ENCODE measurements at places on chromosomes 5 and 9.

DNA sequence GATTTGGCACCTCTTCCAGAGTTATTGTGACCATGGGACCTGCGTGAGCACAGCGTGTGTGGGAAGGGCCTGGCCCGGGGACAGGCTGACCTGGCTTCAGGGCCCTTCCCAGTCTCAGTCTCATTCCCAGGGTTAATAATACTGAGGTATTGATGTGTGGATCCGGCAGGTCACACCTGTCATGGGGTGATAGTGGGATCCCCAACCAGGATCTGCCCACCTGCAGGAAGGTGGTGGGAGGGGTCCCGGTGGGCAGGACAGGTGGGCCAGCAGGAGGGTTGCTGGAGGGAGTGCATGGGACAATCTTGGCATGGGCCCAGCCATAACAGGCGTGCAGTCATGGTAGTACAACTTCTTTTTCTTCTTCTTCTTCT lies 55.4 kb downstream of the COL15A1 start:
- no peak for DNase-seq

DNA sequence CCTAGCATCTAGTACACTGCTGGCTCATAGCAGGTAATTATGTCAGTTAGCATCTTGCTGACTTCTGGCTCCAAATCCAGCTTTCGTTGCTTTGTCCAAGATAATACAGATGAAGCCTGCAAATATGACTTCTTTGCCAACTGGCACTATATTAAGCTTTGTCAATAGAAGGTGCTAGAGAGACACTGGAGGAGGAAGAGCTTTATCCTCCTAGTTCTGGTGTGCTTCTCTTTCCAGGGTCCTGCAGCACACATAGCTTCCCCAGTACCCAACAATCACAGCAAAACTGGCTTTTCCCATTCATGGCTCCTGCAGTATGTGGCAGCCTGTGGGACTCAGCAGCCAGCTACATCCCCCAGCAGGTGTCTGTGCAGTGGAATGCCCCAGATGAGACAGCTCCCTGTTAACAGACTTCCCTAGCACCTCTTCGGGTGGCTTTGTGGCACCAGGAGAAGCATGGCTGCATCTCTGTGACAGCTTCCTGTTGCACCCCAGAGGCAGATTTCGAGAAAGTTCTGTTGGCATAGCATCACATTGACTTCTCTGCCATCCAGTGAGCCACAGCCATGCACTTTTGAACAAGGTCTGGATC lies 147.8 kb downstream of the OXCT1 start:
- no peak for DNase-seq

GRCh38 chr5:378976-379742 lies 57.6 kb downstream of the AHRR start:
- DNase-seq = peak; percentile 11

- peak; percentile 43 for DNase-seq
Measured at GRCh38 chr9:111108946-111109345, 70.7 kb upstream of the LPAR1 start.

- peak; percentile 22 for DNase-seq
Measured at GRCh38 chr9:124372038-124372437, 43.2 kb downstream of the PSMB7 start.

DNA sequence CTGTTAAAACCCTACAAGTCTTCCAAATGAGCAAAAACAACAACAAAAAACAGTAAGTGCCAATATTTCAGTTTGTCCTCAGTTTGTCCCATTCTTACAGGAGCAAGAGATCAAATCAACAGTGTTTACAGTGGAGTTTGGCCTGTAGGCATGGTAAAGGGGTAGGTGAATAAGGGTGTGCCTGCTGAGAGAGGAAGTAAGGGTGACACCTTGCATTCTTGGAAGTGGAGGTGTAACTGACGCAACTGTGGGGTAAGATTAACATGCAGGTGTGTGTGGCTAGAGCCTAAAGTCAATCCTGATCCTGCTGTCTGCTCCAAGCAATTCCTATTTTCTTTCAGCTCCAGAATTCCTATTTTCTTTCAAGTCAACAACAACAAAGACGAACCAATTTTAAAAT lies 43.4 kb downstream of the PFDN1 start:
- no peak for DNase-seq

GRCh38 chr9:92655366-92655765 lies 14.6 kb downstream of the IPPK start:
- DNase-seq = no peak

GRCh38 chr5:66223637-66224036 lies 79.5 kb downstream of the SREK1 start:
- peak; percentile 40 for DNase-seq

- DNase-seq = no peak
Measured at GRCh38 chr5:10138395-10139057, 111.2 kb downstream of the ATPSCKMT start.

- DNase-seq = no peak
Measured at GRCh38 chr9:87212605-87213021, 265.3 kb upstream of the GAS1 start.

- DNase-seq = no peak
Measured at GRCh38 chr5:83050723-83051340, 26.4 kb downstream of the TMEM167A start.

- DNase-seq = peak; percentile 59
Measured at GRCh38 chr9:131839281-131840084, 99.6 kb upstream of the RAPGEF1 start.

DNA sequence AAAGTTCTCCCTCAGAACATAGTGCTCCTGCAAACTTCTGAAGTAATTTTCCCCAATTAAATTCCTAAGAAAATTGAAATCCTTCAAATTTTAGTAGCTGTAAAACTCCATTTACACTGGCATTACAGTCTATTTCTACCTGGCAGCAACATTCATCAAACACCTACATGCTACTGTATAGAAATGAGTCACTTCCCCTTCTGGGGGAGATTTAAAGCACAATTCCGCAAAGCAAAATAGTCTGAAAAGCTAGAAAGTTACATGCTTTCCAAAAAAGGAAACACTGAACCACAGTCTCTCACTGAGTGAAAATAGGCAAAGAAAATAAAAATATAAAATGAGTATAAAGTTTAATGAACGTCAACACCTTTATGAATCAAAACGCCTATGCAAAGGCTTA lies 43.3 kb downstream of the MCTP1 start:
- DNase-seq = peak; percentile 21

DNA sequence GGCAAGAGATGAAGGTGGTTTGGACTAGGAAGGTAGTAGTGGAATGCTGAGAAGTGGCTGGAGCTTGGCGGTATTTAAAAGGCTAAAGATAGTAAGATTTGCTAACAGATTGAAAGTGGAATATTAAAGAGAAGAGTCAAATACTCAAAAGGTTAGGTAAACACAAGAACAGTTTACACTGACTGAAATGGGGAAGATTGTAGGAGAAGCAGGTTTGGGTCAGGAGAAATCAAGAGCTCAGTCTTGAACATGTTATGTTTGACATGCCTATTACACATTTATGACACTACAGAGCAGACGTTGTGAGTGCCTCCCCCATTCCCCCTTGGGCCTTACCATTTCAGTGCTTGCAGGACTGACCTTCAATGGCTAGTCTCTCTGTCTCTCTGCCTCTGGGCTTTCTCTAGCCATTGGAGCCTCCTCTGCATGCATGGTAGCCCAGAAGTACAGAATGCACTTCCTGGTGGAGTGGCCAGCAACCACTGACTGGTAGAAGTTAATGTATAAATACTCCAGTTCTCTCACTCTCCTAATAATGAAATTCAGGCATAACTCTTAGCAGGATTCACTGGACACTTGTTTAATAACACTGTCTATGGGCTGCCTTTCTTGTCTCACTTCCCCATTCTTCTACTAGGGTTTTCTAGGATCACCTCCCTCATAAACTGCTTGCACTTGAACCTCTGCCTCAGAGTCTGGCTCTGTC lies 56.8 kb downstream of the HMGCS1 start:
- no peak for DNase-seq

DNA sequence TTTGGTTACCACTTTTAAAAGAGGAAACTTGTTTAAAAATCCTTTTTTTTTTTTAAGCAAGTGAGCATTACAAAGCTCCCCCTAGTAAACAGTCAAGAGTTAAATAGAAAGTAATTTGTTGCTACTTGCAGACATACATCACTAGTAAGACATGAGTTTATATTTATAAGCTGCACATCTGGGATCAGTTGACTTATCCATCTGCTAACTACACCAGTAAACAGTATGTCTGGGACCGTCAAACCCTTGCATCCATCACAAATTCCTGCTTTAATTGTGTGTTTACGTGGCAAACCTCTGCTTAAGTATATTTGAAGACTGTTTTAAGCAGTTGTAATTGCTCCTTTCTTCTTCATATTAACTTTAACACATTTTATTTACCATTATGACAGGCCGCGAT lies 146.8 kb downstream of the EBF1 start:
- no peak for DNase-seq

- peak; percentile 29 for DNase-seq
Measured at GRCh38 chr5:147578228-147579024, 68.6 kb upstream of the DPYSL3 start.

DNA sequence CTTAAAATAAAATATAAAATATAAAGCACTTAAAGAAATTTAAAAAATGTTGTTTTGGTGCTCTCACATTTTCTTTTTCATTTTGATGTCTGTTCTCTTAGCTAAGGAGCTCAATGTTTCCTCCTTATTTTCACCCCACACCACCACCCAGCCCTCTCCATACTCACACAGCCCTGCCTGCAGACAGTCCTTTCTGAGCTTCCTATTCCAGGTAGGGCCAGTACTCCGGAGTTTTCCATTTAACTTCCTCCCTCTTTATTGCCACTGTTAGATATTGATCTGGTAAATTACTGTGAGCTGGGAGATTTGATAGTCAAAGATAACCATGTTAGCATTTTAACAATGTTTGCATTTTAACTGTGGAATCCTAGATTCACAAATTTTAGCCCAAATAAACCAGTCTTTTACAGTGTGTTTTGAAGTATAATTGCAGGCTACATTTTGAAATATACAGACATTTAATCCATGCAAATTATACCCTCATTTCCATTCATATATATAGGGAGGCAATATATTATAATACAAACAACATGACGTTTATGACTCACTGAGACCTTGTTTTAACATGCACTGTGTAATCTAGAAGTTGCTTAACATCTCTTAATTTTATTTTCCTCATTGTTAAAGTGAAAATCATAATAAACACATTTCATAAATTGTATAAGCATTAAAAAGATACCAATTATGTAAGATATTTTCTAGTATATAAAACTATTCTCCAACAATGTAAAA lies 927.1 kb downstream of the NR2F1-AS1 start:
- no peak for DNase-seq

DNA sequence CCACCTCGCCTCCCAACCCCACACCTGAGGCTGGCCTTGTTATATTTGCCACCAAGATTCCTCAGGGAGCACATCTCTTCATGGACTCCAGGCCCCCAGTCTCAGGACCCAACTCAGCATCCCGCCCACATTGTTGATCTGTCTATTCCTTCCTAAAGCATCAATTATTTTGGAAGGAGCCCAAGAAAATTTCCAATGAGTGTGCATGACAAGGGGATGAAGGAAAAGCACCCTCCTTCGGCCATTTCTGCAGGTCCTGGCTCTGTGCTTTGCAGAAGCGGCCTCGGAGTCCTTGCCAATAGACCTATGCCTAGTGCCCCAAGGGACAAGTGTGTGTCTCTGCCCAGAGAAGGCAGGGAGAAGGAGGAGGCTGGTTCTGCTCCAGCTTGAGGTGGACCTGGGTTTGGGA lies 273.2 kb downstream of the GADD45G start:
- no peak for DNase-seq

GRCh38 chr9:37412431-37413151 lies 9.9 kb upstream of the GRHPR start:
- DNase-seq = no peak

GRCh38 chr5:10760096-10760920 lies 726 bp downstream of the DAP start:
- peak; percentile 69 for DNase-seq

DNA sequence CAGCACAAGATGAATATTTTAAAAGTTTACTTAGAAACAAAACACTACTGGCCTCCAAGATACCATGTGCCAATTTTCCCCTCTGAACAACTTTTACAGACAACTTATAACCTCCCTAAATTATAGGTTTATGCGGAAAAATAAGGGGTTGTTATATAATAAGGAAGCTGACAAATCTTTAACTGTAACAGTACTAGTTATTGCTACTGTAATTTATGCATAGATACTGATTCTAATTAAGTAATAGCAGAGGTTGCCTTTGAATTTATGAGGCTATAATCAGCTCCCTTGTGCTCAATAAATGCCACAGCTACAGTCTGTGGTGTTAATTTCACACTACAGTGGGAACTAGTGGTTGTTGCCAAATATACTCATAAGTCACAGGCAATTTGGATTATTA lies 291.3 kb upstream of the PCSK5 start:
- DNase-seq = no peak

GRCh38 chr9:110745676-110746075 lies 77.1 kb downstream of the MUSK start:
- no peak for DNase-seq

GRCh38 chr5:124963236-124963919 lies 216.9 kb upstream of the ZNF608 start:
- peak; percentile 92 for DNase-seq

DNA sequence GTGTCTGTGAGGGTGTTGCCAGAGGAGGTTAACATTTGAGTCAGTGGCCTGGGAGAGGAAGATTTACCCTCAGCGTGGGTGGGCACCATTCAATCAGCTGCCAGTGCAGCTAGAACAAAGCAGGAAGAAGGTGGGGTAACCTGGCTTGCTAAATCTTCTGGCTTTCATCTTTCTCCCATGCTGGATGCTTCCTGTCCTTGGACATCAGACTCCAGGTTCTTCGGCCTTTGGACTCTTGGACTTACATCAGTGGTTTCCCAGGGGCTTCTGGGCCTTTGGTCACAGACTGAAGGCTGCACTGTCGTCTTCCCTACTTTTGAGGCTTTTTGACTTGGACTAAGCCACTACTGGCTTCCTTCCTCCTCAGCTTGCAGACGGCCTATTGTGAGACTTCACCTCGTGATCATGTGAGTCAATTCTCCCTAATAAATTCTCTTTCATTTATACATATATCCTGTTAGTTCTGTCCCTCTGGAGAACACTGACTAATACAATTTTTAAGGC lies 38.1 kb downstream of the PBX3 start:
- DNase-seq = no peak

DNA sequence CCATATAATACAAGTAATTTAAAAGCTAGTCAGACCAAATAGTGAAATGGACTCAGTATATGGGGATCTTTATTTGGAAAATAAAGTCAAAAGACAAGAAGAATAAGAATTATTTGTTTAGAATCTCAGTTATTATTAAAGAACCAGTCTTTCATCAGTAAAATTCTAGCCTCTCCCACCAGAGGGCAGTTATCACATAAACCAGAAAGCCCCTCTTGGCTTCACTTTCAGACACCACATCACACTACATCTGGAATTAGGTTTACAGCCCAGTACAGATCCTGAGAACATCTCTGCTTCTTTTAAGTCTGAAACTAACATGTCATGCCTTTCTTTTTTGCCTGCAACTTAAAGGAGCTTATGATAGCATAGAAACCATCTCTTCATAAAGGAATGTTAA lies 12.2 kb upstream of the HSPB3 start:
- DNase-seq = peak; percentile 24

GRCh38 chr9:117073071-117073470 lies 341.8 kb downstream of the ASTN2 start:
- DNase-seq = no peak

Measured in NB4 (cell line).